Fibroblast of villous mesenchyme (primary cell): ENCODE measurements at places on chromosomes 6 and 20. TPM values are rescaled to one million over a fixed set of nuclear protein-coding genes. Genes with fewer than 3 reads are reported as not detected.

The KIF13A gene
- 49.2 and 53.8 TPM in 2 replicates for total RNA-seq

The THBD gene
- total RNA-seq: under 0.01 and 0.32 TPM in 2 replicates

The TREM1 gene
- total RNA-seq: not detected in 2 replicates

The ABHD16B gene
- total RNA-seq: not detected in 2 replicates
